ENCODE measurements at places on chromosomes 1 and 21. TPM values are rescaled to one million over a fixed set of nuclear protein-coding genes. Genes with fewer than 3 reads are reported as not detected.

Gene SHISA4
- 0.55 TPM for total RNA-seq

- no peak for DNase-seq
These were observed 82.6 kb downstream of the MAB21L3 start for GRCh38 chr1:116193768-116194167.

DNA sequence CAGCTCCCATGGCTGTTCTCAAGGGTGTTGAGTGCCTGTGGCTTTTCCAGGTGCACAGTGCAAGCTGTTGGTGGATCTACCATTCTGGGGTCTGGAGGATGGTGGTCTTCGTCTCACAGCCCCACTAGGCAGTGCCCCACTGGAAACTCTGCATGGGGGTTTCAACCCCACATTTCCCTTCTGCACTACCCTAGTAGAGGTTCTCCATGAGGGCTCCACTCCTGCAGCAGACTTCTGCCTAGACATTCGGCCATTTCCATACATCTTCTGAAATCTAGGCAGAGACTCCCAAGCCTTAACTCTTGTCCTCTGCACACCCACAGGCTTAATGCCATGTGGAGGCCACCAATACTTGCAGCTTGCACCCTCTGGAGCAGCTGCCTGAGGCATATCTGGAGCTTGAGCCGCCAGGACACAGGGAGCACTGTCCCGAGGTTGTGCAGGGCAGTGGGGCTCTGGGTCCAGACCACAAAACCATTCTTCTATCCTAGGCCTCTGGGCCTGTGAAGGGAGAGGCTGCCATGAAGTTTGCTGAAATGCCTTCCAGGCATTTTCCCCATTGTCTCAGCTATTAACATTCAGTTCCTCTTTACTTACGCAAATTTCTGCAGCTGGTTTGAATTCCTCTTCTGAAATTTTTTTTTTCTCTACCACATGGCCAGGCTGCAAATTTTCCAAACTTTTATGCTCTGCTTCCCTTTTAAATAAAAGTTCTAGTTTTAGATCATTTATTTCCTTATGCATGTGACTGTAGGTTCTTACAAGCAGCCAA is 8.8 kb upstream of the CAPN8 start:
- no peak for DNase-seq

Gene TCP10L
- 0.42 TPM for total RNA-seq

Gene HENMT1
- 38.7 TPM for total RNA-seq
